ENCODE measurements at places on chromosomes 12 and 14. TPM values are rescaled to one million over a fixed set of nuclear protein-coding genes. Genes with fewer than 3 reads are reported as not detected.

- DNase-seq: no peak
Measured at GRCh38 chr12:8678661-8679111, 16.1 kb upstream of the MFAP5 start.

DNA sequence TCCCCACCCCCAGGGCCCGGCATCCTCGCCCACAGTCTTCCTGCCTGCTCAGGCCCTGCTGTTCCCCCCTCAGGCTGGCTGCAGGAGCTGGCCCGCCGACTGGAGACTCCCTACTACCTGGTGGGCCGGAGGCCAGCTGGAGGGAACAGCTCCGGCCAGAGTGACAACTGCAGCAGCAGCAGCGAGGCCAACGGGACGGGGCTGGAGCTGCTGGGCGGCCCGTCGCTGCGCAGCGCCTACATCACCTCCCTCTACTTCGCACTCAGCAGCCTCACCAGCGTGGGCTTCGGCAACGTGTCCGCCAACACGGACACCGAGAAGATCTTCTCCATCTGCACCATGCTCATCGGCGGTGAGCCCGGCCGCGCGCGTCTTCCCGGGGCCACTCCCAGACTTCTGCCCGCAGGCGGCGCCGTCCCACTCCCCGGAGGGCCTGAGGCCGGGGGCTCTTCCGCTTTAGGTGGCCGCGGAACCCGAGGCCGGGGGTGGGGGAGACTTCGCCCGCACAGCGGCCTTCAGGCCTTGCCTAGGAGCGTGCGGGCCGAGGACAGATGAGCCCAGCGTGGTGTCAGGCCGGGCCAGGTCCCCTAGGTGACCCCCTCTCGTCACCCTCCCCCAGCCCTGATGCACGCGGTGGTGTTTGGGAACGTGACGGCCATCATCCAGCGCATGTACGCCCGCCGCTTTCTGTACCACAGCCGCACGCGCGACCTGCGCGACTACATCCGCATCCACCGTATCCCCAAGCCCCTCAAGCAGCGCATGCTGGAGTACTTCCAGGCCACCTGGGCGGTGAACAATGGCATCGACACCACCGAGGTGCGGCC is 10.2 kb downstream of the KCNH3 start:
- peak; percentile 17 for DNase-seq

GRCh38 chr14:65211341-65211987 is 109.1 kb upstream of the MAX start:
- DNase-seq: peak; percentile 88

Gene GALNT8
- total RNA-seq: under 0.01 TPM

Gene CD163
- not detected for total RNA-seq

Gene KERA
- not detected for total RNA-seq

Gene TSHR
- not detected for total RNA-seq
